ENCODE measurements at places on chromosomes 3 and 15. TPM values are rescaled to one million over a fixed set of nuclear protein-coding genes. Genes with fewer than 3 reads are reported as not detected.
A peak's percentile ranks its signal among the peaks of the same experiment; 100 is the strongest.

Gene CYP19A1
- not detected for total RNA-seq

DNA sequence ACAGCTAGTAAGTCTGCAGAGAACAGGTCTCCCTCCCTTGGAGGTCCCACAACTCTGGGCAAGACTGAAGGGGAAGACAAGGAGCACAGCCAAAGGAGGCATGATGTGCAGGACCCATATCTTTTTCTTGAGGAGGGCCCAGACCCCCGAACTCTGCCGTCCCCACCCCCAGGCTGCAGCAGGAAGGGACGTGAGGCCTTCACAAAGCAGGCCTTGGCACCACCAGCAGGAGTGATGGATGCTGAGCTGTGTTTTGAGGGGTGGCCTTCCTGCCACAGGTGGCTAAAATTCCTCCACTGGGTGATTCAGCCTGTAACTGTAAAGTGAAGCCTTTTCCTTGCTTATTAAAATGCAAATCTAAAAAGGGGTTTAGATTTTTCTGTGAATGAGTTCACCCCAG lies 8.6 kb downstream of the PLA2G4D start:
- H3K4me3 ChIP-seq = no peak overlapping the region
- no peak overlapping the region for H3K27ac ChIP-seq
- no peaks in the 10 kb centered on the region for H3K36me3 ChIP-seq
- DNase-seq = no peak

GRCh38 chr15:38828031-38828532 lies 263.5 kb upstream of the RASGRP1 start:
- no peak overlapping the region for H3K4me3 ChIP-seq
- no peaks in the 10 kb centered on the region for H3K4me1 ChIP-seq
- DNase-seq = no peak
- peaks cover 28% of the 10 kb centered on the region for H3K27me3 ChIP-seq
- no peak overlapping the region for H3K27ac ChIP-seq

Gene RBP2
- total RNA-seq = not detected

DNA sequence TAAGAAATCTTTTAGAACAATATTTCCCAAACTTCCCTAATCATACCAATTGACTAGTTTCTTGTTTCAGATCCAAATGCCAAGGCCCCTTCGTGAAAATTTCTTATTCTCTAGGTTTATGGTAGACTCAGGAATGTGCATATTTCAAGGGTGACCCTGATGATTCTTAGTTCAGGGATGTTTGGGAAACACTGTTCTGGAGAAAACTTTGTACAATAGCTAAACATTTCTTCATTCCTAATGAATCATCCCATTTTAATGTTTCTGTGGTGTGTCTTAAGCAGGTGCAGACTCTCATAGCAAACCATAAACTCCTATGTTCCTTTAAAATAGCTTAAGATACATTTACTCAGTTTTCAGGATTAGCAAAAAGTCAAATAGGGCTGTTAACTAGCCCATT lies 314.5 kb downstream of the TIGIT start:
- no peaks in the 10 kb centered on the region for H3K27me3 ChIP-seq
- no peak overlapping the region for H3K27ac ChIP-seq
- H3K4me3 ChIP-seq = no peak overlapping the region
- no peaks in the 10 kb centered on the region for H3K4me1 ChIP-seq
- no peak for DNase-seq
- H3K36me3 ChIP-seq = no peaks in the 10 kb centered on the region

Gene DNAJB8
- total RNA-seq = not detected

GRCh38 chr3:24195504-24196230 lies 250.6 kb downstream of the NR1D2 start:
- H3K4me3 ChIP-seq = no peak overlapping the region
- no peak for DNase-seq

DNA sequence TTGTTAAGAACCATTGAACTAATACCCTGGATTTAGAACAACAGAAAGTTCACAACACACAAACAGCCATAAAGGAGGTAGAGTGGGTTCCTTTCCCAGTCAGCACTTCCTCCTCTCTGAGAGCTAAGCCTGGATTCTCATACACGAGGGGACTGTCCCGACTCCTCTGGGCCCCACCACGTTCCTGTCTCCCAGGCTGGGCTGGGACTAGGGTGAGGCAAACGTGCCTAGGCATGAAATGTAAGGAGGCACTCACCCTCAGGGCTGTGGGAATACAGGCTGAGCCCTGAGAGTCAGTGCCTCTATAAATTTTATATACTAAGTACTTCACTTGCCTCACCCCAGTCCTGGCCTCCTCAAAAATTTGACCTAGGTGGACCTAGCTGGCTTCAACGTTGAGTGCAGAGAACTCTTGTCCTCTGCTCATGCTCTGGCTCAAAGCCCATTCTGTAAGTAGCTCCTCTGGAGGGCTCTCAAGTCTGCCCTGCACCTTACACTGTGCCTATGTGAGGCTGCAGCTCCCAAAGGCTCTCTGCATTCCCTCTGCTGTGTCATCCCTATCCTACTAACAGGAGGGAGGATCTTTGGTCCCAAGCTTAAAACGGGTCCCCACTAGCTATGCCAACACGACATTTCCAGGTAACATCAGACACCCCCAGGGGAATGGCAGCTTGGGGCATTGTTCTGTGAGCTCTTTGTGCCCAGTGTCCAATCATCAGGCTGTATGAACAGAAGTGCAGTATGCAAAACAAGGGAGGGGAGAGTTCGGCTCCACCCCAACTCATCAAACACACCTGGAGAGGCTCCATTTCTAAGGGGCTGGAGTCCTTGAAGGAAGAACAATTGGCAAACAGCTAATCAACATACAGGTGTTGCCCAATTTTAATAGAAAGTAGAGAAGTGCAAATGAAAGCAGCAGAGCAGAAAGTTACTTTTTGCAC lies 233.2 kb downstream of the RPLP1 start:
- H3K4me1 ChIP-seq = peaks cover 5% of the 10 kb centered on the region
- peaks cover 7% of the 10 kb centered on the region for H3K27me3 ChIP-seq
- H3K36me3 ChIP-seq = peaks cover 12% of the 10 kb centered on the region
- DNase-seq = no peak
- no peak overlapping the region for H3K27ac ChIP-seq

GRCh38 chr3:139934613-139935015 lies 371 bp upstream of the CLSTN2 start:
- peaks cover 7% of the 10 kb centered on the region for H3K4me1 ChIP-seq

Gene ATP13A5
- not detected for total RNA-seq

DNA sequence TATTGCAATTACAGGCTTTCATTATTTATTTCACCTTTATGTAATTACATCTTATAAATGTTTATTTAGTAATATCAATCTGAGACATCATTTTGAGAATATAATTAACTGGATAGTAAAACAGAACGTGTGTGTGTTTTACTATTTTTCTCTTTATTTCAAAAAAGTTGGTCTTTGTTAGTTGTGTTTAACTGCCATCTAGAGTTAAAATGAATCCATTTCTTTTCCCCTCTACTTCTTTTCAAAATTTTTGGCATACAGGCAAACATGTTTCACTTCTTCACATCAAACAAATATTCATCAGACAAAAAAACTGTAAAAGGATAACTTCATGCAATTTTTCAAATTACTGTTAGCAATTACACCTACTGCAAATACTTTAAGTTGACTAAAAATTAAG lies 61.1 kb downstream of the FEZF2 start:
- no peak for DNase-seq
- H3K4me3 ChIP-seq = no peak overlapping the region

DNA sequence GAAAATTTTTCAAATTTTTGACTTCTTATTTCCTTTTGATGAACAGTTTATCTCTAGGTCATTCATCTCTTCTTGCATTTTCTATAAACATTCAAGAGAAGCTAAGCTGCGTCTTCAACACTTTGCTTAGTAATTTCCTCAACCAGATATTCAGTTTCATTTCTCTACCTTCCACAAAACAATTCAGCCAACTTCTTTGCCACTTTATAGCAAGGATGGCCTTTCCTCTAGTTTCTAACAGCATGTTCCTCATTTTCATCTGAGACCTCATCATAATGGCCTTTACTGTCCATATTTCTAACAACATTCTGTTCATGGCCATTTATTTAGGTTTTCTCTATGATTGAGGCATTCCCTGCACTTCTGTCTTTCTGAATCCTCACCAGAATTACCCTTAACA lies 90.0 kb downstream of the ARIH1 start:
- peaks cover 30% of the 10 kb centered on the region for H3K36me3 ChIP-seq
- no peak overlapping the region for H3K4me3 ChIP-seq
- no peaks in the 10 kb centered on the region for H3K27me3 ChIP-seq
- DNase-seq = no peak
- H3K27ac ChIP-seq = no peak overlapping the region
- H3K4me1 ChIP-seq = peaks cover 5% of the 10 kb centered on the region

DNA sequence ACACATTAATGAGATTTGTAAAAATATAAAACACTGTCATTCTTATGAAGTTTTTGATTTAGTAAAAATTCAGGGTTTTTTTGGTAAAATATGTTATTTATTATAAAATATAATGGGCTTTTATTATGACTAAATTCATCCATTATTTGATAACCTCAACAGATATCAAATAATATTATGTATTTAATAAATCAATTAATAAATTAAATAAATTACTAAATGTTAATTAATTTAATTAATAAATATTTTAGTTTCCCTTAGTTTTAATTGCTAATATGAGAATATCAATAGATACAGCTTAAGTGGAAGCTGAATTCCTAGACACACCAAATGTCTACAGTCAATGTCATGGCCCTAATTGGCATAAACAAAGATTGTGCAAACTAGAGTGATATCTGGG lies 82.3 kb upstream of the DGKG start:
- H3K4me3 ChIP-seq = no peak overlapping the region
- no peak overlapping the region for H3K27ac ChIP-seq
- no peaks in the 10 kb centered on the region for H3K27me3 ChIP-seq
- H3K36me3 ChIP-seq = no peaks in the 10 kb centered on the region

- H3K4me3 ChIP-seq = no peak overlapping the region
- no peak overlapping the region for H3K27ac ChIP-seq
- H3K27me3 ChIP-seq = peaks cover 19% of the 10 kb centered on the region
Observed at GRCh38 chr15:71627604-71628003, 182.8 kb upstream of the NR2E3 start.

DNA sequence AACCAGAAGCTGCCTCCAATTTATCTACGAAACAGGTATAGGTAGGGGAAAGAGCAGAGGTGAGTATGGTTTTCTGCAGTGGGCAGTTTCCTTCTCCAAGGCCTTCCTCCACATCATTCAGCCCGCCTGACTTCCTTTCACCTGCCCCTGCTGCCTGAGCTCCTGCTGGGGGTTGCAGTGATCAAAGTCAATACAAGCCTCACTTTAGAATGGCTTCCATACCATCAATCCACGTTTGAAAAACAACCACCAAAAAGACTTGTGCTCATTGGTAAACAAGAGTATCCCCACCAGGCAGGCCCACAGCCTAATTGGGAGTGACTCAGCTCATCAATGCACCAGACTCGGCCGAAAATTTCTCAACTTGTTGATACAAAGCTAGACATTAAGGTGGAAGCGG lies 159.9 kb downstream of the MAGI1 start:
- no peaks in the 10 kb centered on the region for H3K4me1 ChIP-seq
- H3K36me3 ChIP-seq = no peaks in the 10 kb centered on the region
- no peak overlapping the region for H3K4me3 ChIP-seq

DNA sequence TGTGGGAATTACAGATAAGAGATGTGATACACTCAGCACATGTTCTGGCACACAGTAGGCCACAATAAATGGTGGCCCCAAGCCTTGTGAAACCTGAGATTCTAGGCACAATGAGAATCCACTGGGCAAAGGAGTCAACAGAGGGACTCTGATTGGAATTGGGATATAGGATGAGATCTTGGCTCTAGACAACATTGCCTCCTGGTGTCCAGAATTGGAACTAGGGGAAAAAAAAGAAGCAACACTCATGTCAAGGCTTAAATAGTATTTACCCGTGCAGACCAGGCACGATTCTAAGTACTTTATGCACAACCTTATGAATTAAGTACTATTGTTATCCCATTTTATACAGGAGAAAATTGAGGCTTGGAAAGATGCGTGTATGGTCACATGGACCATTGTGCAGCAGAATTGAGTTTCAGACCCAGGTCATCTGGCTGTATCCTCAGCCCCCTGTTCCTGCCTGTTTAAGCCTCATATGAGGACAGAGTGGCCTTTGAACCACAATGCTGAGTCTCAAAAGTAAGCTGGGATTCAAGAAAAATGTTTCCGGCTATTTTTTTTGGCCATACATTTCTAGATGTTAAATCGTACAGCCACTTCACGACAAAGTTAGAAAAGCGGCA lies 124.8 kb downstream of the SV2B start:
- no peak for DNase-seq
- no peak overlapping the region for H3K27ac ChIP-seq
- H3K4me3 ChIP-seq = no peak overlapping the region
- H3K36me3 ChIP-seq = no peaks in the 10 kb centered on the region
- peaks cover 12% of the 10 kb centered on the region for H3K27me3 ChIP-seq

DNA sequence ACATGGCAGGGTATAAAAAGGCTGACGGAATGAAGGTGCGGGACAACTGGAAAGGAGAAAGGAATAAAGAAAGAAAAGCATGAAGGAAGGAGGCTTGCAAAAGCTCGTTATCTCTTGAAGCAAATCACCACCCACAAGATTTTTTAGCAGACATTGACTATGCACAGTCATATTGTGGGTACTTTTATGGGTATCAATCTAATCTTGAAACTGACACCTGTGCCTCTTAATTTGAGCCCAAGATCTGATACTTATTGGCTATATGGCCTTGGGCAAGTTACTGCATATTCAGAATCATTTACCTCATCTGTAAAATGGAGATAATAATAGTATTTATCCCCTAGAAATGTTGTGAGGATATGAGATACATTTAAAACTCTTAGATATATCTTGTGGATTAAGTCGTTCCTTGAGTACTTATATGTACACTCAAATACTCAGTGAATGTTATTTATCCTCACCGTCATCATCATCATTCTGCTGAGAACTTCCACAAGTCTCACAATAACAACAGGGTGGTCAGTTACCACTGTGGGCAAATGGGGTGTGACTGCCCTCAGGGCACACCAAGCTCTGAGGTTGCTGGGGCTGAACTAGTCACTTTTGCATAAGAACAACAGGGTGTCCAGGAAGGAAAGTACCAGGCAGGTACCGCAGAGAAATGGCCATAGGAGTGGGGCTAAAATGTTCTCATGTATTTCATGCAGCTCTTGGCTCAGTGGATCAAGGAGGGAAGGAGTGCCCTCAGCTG lies 266.1 kb downstream of the SLC9A9 start:
- H3K27ac ChIP-seq = no peak overlapping the region
- no peak for DNase-seq
- H3K4me3 ChIP-seq = no peak overlapping the region
- H3K36me3 ChIP-seq = peaks cover 2% of the 10 kb centered on the region
- H3K4me1 ChIP-seq = peaks cover 24% of the 10 kb centered on the region
- H3K27me3 ChIP-seq = no peaks in the 10 kb centered on the region

DNA sequence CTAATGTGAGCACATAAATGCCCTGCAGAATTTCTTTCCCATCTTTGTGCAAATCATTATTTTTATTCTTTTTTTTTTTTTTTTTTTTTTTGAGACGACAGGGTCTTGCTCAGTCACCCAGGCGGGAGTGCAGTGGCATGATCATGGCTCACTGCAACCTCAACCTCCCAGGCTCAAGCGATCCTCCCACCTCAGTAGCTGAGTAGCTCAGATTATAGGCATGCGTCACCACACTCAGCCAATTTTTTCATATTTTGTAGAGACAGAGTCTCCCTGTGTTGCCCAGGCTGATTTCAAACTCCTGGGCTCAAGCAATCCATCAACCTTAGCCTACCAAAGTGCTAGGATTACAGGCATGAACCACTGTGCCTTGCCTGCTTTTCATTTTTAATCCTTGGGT lies 22.9 kb downstream of the DAG1 start:
- peaks cover 7% of the 10 kb centered on the region for H3K4me1 ChIP-seq
- no peaks in the 10 kb centered on the region for H3K27me3 ChIP-seq
- no peak for DNase-seq
- H3K27ac ChIP-seq = no peak overlapping the region
- no peak overlapping the region for H3K4me3 ChIP-seq
- H3K36me3 ChIP-seq = peaks cover 7% of the 10 kb centered on the region

Gene AHSG
- total RNA-seq = not detected

- H3K36me3 ChIP-seq = no peaks in the 10 kb centered on the region
- no peak overlapping the region for H3K27ac ChIP-seq
- peaks cover 12% of the 10 kb centered on the region for H3K27me3 ChIP-seq
- peak; percentile 31 for DNase-seq
- H3K4me3 ChIP-seq = no peak overlapping the region
Observed at GRCh38 chr15:45618813-45619212, 16.0 kb upstream of the SQOR start.
